ENCODE measurements at places on chromosomes 2 and 18.

DNA sequence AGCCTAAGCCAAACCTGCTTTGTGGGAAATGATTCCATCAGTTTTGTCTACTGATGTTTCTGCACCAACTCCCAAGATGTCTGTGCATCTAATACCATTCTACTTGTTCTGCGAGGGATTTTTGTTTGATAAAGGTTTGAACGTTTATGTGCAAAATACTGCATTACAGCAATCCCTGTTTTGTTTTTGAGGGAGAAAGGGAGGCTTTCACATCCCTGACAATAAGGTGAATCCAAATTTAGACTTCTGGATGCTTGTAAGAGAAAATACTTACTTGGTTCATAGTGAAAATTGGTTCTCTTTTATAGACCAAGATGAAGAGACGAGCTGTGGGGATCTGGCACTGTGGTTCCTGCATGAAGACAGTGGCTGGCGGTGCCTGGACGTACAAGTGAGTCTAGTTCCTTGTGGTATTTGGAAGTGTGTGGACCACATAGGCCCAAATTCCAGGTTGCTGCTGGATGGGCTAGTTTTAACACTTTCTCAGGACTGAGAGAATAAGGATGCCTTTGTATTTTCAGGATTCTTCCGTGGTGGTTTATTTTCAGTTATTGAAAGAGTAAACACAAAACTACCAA lies 1.1 kb downstream of the RPL37A start:
- DNase-seq: no peak

GRCh38 chr18:74901362-74902146 lies 303.9 kb downstream of the ZNF407 start:
- DNase-seq: no peak

- no peak for DNase-seq
Observed at GRCh38 chr18:9790261-9790660, 82.2 kb downstream of the RAB31 start.

GRCh38 chr2:206337956-206338355 lies 63.5 kb downstream of the ZDBF2 start:
- DNase-seq: no peak

GRCh38 chr2:11560806-11561205 lies 27.0 kb downstream of the GREB1 start:
- no peak for DNase-seq

DNA sequence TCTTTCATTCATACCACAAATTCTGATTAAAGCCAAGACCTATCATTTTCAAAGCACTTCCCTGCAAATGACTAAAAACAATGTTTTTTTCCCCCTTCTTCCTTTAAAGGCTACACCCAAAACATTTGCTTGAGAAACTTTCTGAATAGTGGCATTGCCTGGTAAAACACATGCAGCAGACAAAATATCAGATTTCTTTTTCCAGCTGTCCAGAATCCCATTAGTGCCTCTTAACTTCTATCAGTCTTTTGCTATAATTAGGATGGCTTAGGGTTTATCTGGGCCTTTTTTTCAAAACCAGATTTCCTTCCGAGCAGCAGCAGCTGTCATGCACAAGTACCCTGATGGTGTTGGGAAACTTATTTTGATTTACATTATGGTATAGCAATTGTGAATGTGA lies 50.6 kb downstream of the ALPK2 start:
- DNase-seq: no peak

GRCh38 chr18:67583621-67584020 lies 67.1 kb upstream of the DSEL start:
- no peak for DNase-seq
